Activated T-cell treated with anti-CD3 and anti-CD28 coated beads for 4 hours (primary cell): ENCODE measurements at places on chromosomes 1 and 21.

DNA sequence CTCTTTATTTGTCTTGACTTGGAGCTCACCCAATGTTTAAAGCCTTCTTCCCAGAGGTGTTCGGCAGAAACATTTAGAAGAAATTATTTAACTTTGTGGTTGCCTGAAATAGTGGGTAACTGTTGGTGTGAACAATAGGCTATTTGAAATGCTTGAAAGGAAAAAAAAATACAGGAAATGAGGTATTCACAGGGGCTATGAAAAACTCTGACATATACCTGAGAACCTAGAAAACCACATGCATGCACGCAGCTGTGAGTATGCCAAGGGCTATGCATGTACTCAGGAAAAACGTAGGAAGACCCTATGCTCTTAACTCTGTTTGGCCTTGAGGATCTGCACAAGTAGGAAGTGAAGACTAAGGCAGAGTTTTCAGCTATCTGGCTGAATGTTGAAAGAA, 16.4 kb upstream of the RNF186 start:
- DNase-seq: no peak

DNA sequence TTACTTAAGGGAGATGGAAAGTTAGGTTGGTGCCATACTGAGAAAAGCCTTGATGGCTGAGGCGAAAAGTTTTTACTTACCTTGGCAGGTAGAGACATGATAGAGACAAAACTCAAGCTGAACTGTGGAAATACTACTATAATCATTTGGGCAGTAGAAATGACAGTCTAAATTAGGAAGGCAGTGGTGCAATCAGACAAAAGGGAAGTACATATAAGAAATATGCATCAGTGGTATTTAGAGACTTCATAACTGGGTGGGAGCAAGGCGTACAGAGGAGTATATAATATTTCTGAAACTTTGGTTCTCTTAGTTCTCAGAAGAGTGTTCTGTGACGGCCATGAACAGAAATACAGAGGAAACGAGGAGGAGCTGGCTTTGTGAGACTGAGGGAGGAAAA, 2.4 kb upstream of the CEP350 start:
- DNase-seq: no peak

DNA sequence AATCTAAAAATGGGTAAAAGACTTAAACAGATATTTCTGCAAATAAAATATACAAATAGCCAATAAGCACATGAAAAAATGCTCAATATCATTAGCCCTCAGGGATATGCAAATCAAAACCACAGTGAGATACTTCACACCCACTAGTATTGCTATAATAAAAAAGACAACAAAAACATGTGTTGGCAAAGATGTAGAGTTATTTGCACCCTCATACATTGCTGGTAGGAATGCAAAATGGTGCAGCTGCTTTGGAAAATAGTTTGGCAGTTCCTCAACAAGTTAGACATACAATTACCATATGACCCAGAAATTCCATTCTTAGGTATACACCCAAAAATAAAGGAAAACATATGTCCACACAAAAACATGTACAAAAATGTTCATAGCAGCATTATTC, 30.2 kb downstream of the ZZZ3 start:
- DNase-seq: no peak

GRCh38 chr1:101363891-101364318, 127.1 kb downstream of the S1PR1 start:
- no peak for DNase-seq

GRCh38 chr1:227540170-227541098, 22.9 kb upstream of the ZNF678 start:
- DNase-seq: no peak

- no peak for DNase-seq
Observed at GRCh38 chr1:44002606-44003157, 11.3 kb downstream of the CCDC24 start.

- no peak for DNase-seq
Observed at GRCh38 chr1:62228136-62228882, 33.7 kb downstream of the L1TD1 start.
